ENCODE measurements at places on chromosomes 5 and 9.

- DNase-seq, result no peak
Observed at GRCh38 chr5:121737120-121737519, 114.6 kb upstream of the FTMT start.

DNA sequence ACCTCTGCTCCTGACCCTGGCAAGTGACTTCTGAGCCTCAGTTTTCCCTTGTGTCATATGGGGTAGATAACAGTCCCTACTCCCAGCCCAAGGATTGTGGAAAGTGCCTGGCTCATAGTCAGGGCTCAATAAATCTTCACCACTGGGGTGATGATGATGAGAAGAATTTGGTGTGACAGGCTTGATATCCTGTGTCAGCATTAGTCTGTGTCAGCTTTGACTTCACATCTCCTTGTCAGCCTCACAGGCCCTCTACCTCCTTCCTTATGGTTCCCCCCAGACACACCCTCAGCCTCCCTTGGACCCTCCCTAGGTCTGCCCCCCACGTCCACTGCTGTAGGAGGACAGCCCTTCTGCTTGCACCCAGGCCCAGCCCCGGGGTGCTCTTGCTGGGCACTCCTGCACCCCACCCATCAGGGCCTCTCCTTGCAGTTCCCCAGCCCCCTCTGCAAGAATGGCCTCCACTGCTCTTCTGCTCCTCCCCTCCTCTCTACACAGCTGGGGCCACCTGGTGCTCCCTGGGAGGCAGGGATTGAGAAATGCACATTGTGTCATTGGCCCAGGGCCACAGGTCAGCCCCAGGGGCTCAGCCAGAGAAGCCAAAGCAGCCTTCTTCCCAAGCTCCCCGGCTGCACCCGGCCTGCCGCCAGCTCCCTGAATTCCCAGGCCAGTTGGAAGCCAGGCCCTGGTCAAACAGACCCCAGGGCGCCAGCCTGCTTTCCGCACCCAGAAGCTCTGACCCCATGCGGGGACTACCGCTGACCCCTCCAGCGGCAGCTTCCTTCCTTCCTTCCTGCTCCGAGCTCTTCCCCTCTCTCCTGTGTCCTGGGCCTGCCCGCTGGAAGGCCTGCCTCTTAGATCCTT, 7.7 kb downstream of the FGFR4 start:
- peak; percentile 66 for DNase-seq

GRCh38 chr5:43309637-43310036, 3.6 kb downstream of the HMGCS1 start:
- no peak for DNase-seq

DNA sequence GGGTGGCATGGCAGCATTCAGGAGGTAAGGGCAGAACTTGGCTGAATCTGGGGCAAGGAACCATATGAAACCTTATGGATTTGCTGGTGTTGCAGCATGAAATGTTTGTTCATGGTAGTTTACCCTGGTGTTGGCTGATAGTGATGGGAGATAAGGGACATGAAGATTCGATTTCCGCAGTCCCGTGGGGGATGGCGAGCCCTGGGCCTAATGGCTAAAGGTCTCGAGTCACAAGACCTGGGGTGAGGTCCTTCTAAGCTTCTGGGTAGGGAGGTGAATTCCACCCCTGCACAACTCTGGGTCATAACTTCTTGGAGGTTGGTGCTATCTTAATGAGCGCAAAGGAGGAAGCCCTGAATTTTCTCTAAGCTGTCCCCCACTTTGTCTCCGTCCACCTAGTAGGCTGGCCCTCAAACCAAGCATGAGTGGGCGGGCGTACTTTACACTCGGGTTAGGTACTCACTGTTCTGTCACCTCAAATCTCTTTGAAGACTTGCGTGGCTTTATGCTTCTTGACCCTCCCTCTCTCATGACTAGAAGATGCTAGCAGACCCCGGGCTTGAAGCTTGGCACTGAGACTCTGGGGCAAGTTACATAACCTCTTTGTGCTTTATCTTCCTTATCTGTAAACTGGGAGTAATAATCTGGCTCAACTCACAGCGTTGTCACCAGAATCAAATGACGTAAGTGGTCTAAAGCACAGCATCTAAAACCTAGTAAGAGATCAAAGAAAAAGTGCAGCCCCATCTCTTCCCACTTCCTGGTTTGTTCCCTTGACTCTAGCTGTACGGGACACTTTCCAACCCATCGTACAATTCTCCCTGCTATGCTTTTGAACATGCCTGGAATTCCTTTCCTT, 72.5 kb downstream of the BASP1 start:
- no peak for DNase-seq

DNA sequence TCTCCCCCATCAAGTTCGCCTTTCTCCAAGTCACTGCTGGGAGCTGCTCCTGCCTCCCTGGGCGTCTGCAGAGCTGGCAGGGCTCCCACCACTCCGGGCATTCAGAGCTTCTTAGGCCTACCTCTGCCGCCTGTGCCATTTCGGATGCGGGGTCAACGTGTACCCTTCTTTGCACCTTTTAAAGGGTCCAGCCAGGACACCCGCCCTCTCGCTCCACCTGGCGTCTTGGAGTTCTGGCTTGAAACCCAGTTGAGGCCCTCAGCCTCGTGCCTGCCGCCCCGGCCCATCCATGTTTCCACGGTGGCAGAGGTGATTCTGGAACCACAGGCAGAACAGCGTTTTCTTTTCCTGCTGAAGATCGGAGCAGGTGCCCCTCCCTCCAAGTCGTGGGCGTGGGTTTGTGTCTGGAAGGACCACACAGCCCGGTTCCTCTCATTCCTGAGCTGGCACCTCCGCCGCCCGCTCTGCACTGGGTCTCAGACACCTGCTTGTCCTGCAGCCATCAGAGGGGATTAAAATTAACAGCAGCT, 32.9 kb downstream of the NDUFS6 start:
- DNase-seq, result no peak

- no peak for DNase-seq
Observed at GRCh38 chr9:88259001-88259400, 120.7 kb upstream of the SPATA31C2 start.

DNA sequence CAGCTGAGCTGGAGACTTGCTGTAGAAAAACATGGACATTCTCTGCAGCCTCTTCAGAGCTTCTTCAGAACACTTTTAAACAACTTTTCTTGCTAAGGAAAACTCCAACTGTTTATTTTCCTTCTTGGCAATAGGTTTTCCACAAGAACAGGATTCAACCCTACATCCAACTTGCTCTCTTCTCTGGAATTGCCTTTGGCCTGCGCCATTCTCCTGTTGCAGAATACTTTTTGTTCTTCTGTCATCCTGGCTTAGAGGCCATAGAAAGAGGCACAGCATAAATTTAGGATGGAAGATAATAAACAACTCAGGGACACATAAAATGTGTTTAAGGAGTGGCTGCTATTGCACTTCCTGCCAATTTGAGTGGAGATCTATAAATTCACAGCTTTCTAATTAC, 54.7 kb upstream of the ICE1 start:
- DNase-seq, result no peak

DNA sequence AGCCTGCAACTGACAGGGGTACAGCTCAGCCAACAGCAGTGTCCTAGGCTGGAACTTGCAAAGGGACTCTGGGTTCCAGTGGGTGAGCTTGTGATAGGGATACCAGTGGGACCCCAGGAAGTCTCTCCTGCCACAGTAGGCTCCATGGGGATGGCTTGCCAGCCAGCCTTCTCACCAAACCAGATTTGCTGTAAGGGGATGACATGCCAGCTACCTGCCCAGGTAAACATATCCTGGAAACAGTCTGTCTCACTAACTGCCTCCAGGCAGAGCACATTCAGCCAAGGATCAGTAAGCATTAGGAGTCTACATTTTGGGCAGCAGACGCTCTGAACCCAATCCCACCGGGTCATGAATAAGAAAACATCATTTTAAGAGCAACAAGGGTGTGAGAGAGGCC, 49.9 kb downstream of the SIL1 start:
- DNase-seq, result no peak
